ENCODE measurements at places on chromosomes 3 and 15.

GRCh38 chr3:53166781-53167291, 5.8 kb downstream of the PRKCD start:
- DNase-seq = no peak

- DNase-seq = no peak
Observed at GRCh38 chr3:72408983-72409779, 439.1 kb downstream of the SHQ1 start.

DNA sequence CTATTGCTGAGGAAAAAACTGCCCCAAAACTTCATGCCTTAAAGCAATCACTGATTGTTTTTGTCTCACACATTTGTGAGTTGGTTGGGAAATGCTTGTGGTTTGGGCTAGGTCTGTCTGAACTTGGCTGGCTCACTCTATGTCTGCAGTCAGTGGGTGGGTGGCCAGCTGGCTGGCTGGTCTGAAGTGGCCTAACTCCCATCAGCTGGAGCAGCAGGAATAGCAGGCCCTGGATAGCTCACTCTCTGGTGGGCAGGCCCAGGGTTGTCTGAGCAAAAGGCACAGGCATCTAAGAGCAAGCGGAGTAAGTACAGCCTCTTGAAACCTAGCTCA, 37.7 kb upstream of the PRR20G start:
- DNase-seq = peak; percentile 28

DNA sequence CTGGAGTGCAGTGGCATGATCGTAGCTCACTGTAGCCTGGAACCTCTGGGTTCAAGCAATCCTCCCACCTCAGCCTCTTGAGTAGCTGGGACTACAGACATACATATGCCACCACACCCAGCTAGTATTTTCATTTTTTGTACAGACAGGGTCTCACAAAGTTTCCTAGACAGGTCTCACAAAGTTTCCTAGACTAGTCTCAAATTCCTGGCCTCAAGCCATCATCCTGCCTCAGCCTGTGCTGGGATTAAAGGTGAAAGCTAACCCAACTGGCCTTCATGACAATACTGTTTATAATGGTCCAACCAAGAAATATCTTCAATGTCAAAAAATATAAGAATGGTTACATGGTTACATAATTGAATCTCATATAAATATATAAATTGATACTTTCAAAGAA, 24.0 kb downstream of the GPR176 start:
- no peak for DNase-seq

DNA sequence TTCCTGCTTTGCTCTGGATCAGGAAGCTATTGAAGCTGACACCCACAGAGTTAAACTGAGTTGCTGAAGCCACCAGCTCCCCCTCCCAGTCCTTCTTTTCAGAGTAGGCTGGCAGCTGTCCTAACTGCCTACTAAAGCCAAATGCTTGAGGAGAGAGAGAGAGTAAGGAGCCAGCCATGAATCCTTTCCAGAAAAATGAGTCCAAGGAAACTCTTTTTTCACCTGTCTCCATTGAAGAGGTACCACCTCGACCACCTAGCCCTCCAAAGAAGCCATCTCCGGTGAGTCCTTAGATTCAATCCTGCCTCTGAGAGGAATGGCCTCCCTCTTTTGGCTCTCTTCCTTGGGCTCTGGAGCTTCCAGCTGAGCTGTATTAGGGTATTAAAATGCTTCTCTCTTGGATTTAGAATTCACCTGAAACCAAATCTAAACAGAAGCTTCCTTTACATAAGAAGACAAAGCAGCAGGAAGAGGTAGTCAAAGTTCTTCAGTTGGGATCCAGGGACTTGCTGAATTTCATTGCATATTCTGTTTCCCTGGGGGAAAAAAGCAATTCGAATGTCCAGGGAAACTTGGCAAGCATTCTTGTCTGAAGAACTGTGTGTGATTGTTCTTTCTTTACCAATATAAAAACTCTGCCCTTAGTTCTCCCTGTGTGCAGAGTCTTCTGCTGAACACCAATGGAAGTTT, at the start of gene SLC15A2:
Gene SLC15A2 (plus strand): TSS at position 101 of the 690 bp plus-strand sequence. CDS start 76 bp downstream, at position 177.
- DNase-seq = peak; percentile 83

DNA sequence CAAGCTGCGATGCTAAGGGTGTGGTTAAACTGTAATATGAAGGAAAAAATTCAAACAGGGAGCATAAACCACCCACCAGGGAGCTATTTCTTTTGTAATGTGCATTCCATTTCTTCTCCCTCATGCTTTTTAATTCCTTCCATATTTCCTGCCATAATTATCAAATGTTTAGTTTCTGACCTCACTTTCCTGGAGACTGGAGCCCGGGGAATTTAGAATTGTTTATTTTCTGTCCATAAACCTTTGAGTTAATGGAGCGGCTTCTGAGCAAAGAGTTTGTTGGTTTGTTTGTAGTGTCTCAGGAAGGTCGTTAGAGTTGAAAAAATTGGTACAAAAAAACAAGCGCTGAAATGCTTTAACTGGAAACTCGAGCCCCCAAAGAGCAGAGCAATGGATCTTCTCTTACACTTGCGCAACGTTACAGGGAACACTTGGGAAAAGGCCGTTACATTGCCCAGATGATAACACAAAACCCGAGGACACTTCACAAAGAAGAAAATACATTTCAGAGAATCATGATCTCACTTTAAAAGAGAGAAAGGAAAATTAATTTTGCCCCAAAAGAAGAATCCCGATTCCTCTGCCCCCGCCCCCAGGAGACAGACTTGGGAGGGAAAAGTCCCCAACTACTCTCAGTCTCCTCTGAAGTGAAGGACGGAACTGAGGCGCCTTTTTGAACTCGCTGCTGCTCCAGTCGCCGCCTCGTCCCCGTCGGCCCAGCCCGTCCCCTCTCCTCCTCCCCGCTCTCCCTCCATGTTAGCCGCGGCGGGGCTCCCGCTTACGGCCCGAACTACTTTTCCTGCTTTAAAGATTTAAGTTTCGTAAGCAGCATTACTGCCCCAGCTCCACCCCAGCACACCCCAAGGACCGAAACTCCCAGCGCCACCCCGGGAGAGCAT, 842 bp downstream of the FSTL1 start:
- DNase-seq = peak; percentile 70

- DNase-seq = no peak
Observed at GRCh38 chr3:78792212-78792611, 975.6 kb downstream of the ROBO1 start.

- DNase-seq = no peak
Observed at GRCh38 chr3:86949850-86950249, 41.1 kb downstream of the VGLL3 start.

DNA sequence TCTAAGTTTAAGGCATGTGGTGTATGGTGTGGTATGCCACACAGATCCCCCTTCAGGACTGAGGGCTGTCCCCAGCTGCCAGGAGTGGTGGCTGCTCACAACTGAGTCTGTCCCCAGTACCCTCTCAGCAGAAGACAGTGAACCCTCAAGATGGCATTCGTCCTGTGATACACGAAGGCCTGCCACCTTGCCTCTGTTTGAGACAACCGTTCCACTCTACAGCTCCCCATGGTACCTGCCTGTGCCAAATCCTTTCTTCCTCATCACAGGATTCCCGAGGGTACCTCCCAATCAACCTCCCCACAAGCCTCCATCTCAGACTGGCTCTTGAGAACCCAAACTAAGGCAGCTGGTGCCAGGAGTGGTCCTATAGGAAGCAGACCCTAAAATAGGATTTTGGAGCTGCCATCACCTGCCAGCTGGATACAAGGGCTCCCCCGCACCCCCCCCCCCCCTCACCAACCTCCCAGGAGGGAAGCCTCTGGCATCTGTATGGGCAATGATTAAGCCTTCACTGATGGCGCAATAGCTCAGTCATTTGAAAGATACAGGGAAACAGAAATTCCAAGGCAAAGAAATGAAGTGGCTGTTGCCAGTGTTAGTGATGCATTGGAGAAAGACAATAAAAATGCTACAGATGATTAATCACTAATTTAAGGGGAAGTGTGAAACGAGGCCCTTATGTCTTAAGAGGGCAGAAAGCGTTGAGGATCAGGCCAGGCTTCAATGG, 230.0 kb upstream of the LYSMD4 start:
- no peak for DNase-seq

DNA sequence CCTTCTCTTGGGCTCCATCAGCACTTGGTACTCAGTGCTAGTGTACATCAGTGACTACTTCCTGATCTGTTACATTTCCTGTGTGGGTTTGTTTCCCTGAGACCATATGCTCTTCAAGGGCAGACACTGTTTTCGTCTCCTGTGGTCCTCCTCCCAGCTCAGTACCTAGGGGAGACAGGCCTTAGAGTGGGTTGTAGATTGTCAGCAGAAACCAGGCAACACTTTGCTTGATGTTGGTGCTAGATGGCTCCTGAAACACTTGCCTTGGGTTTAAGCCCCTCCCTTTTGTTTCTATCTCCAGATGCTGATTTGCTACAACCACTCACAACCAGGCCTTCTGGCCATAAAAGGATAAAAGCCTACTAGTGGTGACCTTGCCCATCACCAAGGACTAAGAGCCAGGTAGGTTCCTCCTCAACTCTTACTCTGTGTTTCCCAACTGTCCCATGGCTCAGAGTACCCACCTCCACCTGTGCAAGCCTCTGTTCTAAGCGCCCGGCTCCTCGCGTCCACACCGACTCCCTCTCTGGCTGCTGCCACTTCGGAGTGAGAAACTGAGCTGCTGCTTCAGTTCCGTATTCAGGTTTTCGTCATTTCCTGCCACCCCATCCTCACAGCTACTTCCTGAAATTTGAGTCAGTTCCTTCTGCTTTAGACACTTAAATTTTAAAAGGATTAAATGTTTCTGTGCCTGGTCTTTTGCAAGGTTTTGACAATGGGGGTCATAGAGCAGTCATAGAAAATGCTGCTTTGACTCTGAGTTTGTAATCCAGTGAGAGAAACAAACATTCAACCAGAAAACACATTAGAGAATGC, at the start of gene HCLS1:
Gene HCLS1 (minus strand): TSS at position 548 of the 816 bp plus-strand sequence. CDS start 2,556 bp downstream, outside the sequence.
- DNase-seq = peak; percentile 8

GRCh38 chr3:193114431-193115340, 126.3 kb upstream of the PLAAT1 start:
- no peak for DNase-seq

GRCh38 chr3:143309705-143310104, 190.1 kb downstream of the CHST2 start:
- peak; percentile 76 for DNase-seq

GRCh38 chr15:71649894-71650293, 160.5 kb upstream of the NR2E3 start:
- DNase-seq = no peak

GRCh38 chr3:137099364-137100219, 141.8 kb downstream of the IL20RB start:
- no peak for DNase-seq

- DNase-seq = peak; percentile 89
Observed at GRCh38 chr15:83207660-83208366, at the start of gene HDGFL3. HDGFL3 (minus strand) TSS chr15:83207823; CDS start chr15:83207414, 409 bp downstream.

DNA sequence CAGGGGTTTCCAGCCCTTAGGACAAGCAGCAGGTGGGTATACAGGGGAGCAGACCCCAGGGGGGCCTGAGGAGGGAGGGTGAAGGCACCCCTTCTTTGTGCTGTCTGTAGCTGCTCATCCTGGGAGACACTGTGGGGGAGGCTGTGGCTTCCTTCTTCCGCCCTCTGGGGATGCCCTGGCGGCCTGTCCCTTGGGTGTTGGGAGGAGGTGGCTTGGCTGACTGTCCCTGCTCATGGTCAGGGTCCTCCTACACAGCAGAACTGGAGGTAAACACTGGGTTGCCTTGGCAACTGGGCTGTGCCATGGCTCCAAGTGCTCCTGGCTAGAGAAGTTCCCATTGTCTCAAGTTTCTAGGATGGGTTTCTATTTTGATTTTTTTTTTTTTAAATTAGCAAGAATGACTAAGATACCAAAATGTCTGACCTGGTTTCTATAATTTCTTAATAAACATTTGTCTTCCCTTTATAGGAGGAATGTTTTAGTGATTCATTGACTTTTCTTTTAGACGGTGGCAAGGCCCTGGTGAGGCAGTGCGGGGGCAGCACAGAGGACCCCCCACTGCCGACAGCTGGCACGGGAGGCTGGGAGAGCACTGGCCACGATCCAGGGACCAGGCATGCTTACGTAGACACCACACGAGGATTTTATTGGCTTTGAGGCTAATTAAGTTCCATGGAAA, 12.4 kb downstream of the KLF13 start:
- peak; percentile 88 for DNase-seq

GRCh38 chr15:63073497-63074172, 31.1 kb downstream of the TPM1 start:
- DNase-seq = no peak

GRCh38 chr15:80216141-80216540, 35.9 kb downstream of the CTXND1 start:
- no peak for DNase-seq

DNA sequence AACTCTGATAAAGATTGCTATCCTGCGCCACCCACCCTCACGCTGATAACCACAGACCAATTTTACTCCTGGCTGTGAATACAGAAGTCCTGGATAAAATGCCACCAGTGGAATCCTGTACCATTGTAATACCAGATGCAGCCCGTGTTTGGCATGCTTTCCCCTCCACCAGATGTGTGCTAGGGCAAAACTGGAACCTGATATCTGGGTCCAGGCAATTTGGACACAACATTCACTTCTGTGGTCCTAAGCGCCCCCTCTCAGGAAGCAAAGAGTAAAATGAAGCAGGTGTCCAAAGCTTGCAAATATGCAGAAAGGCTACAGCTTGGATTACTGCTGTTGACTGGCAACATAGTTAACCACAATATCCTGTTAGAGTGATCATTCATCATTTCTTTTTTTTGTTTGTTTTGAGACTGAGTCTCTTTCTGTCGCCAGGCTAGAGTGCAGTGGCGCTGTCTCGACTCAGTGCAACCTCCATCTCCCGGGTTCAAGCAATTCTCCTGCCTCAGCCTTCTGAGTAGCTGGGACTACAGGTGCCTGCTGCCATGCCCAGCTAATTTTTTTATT, 32.8 kb downstream of the LOXL1 start:
- DNase-seq = peak; percentile 89

DNA sequence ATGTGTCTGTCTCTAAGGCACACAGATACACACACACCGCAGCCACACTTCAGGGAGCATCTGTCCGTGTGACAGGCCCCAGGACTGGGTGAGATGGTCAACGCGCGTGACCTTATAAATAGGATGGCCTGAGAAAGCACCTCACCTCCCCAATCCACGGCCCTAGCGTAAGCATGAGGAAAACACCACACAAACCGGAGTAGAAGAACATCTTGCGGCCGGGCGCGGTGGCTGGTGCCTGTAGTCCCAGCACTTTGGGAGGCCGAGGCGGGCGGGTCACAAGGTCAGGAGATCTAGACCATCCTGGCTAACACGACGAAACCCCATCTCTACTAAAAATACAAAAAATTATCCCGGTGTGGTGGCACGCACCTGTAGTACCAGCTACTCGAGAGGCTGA, 1.6 kb downstream of the NIPA1 start:
- no peak for DNase-seq

Measured in tongue (tissue), 3 donors.